ENCODE measurements at places on chromosomes 3 and 15.

GRCh38 chr3:98808071-98808470 is 44.9 kb downstream of the ST3GAL6 start:
- DNase-seq = no peak

DNA sequence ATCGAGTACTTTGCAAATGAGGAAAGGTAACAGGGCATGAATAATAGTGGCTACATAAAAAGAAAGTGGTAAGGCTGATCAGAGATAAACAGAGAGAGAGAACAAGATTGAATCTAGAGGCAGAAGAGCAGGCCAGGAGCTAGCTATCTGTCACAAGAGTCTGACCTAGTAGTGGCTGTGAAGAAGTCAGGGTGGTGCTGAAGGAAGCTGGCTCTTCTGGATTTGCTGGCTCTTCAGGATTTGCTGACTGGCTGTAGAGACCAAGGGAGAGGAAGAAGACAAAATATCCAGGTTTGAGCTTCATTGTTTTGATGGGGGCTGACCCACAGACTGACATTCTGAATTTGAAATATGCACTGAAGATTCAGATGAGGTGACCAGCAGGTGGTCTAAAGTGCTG is 142.3 kb downstream of the SSR3 start:
- DNase-seq = no peak

DNA sequence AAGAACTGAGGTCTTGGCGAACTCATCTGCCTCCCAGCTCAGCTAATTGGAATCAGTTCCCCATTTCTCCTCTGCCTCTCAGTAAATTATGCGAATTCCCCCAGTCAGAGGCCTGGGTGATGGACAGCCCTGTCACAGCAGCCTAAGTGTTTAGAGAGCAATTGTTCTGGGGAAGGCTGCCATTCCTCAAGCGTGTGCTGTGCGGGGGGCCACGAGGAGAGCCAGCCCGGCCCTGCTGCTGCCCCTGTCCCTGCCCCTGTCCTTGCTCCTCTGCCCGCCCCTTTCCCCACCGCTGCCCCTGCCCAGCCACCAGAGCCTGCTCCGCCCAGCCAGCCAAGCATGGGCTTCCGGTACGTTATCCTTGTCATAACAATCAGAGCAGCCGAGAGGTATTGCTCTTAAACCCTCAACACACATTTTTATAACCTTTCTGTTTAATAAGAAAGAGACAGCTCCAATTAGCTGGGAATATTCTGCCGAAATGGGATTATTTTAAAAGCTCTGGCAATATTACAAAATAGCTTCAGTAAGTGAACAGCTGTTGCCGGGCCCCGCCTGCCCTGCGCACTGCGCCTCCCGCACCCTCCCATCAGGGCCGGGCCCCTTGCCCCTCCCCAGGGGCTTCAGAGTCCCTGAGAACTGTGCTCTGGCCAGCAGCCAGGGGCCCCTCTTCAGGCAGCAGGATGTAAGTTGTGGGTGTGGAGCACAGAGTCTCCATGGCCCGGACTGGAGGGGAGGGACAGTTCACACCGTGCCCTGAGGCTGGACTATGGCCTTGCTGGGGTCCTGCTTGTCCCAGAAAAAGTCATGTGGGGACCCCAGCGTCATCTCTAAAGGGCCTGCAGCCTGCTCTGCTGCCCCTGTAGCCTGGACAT is 12.4 kb upstream of the CACNA2D2 start:
- DNase-seq = no peak

- DNase-seq = no peak
These were observed 778.5 kb downstream of the MECOM start for GRCh38 chr3:168885028-168885427.

GRCh38 chr15:36775209-36775608 is 195.8 kb downstream of the CDIN1 start:
- no peak for DNase-seq

DNA sequence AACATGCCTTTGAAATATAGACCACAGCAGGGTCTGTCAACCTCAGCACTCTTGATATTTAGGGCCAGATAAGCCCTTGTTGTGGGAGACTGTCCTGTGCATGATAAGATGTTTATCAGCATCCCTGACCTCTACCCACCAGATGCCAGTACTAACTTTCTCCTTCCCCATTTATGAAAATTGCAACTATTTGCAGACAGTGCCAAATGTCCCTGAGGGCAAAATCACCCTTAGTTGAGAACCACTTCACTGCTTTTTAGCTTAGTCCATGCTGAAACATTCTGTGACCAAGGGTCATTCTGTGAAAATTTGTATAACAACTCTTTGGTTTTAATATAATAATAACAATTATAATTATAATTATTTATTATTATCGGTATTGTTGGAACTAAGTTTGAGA is 1032.4 kb downstream of the MCTP2 start:
- no peak for DNase-seq

DNA sequence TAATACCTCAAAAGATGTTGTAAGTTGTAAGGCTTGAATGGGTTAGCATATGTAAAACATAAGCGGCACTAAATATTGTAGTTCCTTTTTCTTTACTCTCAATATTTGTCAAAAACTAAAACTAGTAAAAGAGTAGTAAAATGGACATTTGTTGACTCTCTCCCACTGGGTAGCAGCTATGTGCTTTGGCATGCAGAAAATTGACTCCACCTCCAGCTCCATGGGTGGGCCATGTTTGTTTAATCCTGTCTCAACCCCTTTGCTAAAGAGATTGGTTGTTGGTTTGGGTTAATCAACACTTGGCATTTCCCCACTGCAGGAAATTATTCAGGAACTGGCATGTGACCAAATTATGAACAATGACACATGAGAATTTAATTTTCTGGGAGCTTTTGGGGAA is 114.8 kb downstream of the EOMES start:
- DNase-seq = no peak

DNA sequence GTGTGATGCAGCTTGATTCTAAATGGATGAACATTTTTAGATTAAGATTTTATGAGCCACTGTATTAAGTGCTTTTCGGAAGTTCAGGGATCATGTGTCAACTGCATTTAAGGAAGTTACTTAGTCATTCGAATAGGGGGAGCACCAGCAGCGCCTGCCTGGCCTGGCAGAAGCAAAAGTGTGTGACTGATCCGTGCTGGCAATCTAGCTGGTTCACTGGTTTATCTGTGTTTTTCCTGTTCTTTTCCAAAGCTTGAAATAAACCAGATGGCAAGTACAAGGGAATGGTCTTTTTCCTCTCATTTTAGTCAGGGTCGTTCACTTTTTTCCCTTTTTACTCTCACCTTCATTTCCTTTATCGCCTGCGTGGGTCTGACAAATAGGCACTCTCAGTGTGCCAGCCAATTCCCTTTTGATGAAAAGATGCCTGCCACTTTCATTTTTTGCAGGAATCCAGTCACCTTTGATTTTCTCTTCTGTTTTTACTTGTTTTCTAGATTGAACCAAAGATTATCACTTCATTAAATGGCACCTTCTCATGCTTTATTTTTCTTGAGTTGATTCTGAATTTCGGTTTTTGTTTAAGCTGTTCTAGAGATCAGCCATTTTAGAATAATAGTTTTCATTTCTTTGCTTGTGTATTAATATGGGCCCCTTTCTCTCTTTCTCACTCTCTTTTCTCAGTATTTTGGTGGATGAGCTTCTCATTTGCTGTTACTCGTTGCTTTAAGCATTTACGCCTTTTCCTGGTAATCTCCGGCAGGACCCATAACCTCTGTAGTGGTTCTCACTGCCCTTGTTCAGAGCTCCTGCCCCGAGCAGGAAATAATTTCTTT is 2.8 kb downstream of the ABHD2 start:
- DNase-seq = peak; percentile 11

GRCh38 chr15:73928971-73929627 is 2.8 kb downstream of the LOXL1 start:
- no peak for DNase-seq

DNA sequence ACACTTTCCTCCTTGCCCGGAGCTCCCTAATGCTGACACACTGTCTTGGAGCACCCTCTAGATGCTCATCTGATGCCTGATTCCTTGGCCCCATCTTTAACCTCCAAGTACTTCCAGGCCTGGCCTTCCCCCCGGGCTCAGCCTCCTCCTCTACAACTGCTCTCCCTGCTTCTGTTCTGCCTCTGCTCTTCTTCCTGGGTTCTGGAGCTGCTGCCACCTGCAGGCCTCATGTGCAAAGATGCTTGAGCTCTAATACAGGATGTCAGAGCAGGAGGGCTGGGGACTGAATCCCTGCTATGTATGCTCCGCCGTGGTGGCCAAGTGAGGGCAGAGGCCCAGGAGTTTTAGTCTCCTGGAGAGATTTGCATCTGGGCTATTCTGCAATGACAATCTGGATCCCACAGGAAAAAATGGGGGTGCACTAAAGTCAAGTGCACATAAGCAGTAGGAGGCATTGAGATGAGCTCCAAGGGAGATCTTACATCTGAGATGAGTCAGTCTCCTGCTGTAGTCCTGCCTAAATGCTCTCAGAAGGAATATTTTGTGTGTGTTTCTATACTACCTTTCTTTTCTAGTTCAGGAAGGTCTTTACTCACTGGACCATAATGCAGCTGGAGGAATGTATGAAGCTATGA is 296.3 kb downstream of the UACA start:
- DNase-seq = peak; percentile 16

GRCh38 chr15:75008629-75009326 is 13.4 kb downstream of the SCAMP5 start:
- no peak for DNase-seq

GRCh38 chr3:50089609-50089945 is 858 bp downstream of the RBM5 start:
- DNase-seq = no peak

DNA sequence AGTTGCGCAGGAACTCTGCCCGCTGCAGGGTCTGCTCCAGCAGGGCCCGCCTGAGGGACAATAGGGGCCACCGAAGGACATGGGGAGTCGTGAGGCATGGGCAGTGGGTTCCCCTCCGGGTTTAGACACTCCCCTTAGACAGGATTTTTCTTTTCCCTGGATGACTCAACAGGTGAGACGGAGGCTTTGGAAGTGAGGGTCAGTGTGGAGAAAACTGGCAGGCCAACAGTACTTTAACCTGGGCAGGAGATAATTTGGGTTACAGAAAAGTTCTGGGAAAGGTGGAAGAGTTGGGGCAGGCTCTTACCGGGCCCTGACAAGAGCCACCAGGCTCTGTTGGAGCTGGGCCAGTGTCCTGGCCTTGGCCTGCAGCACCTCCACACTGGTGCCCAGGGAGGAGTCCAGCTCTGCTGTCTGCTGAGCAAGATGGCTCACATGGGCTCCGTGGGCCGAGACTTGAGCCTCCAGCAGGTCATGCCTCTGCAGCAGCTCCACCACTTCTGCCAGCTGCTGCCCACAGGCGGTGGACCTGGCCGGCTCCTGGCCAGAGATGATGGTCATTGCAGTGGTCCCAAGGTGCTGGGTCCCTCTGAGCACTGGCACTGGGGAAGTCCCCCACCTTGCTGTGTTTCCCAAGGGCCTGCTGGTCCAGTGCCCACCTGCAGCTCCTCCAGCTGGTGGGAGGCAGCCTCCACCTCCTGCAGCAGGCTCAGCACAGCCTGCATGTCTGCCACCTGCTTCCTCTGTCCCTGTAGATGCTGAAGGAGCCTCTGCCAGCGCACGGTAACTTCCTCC is 11.0 kb downstream of the SPTBN5 start:
- no peak for DNase-seq

DNA sequence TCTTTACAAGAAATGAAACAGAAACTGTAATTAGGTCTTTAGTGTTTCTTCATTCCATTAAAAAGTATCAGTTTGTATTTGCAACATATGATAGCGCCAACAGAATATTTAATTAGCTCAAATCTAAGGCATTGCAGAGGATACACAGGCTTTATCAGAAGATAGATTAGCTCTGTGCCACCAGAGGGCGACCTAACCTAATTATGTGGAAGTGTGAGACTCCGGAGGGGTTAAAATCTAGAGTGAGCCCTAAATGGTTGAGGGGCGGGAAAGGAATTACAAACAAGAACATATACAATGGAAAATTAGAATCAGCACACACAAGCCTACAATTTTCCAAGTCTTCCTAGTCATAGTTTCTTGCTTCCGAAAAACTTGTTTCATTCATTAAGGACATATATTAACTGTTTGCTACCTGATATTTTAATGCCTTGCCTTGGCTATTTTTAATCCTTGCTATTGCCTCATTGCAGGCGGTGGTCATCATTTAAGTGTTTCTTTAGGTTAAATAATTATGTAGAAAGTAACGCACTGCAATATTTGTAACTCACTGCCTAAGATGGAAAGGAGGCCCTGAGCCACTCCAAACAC is 18.0 kb upstream of the RYR3 start:
- no peak for DNase-seq

GRCh38 chr15:69474291-69474690 is 21.7 kb downstream of the RPLP1 start:
- no peak for DNase-seq

DNA sequence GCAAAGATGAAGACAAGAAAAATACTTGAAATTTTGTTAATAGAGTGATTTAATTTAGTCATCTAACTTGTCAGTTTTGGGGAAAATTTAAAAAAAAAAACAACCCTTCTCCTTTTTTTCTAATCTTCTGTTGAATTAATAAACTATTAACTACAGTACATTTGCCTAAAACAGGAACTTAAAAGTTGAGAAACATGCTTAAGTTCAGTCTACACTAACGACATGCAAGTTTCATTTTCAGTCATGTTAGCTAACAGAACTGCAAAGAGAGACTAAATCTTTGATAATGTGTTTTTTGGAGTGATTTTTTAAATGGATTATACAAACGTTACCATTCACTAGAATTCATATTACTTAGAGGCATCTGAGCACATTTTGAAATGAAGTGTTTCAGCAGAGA is 71.9 kb upstream of the MBNL1 start:
- no peak for DNase-seq

- no peak for DNase-seq
These were observed 32.2 kb downstream of the DUT start for GRCh38 chr15:48363474-48363873.

DNA sequence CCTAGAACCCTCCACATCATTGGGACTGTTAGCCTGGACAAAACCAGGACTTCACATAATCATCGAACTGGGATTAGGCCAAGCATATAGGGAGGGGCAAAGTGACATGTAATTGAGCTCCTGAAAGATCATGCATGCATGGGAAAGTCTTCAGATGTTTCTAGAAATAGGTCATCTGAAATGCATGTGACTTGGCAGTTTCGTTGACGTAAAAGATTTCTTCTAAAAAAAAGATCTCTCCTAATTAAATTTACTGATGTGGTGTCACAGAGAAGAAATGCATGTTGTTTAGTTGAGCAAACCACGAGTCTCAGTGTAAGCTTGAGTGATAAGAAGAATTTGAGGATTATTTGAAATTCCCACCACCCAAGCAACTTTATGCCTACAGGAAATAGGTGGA is 70.0 kb upstream of the LIMD1 start:
- DNase-seq = no peak

GRCh38 chr3:16252988-16253387 is 11.8 kb downstream of the DPH3 start:
- no peak for DNase-seq

- no peak for DNase-seq
These were observed 78.2 kb upstream of the BNC1 start for GRCh38 chr15:83362706-83363105.

Data from T-helper 9 cell (primary cell).